Muscle of leg (tissue), 16 donors: ENCODE measurements at places on chromosomes 3 and 15.
A peak's percentile ranks its signal among the peaks of the same experiment; 100 is the strongest.

- no peak overlapping the region for H3K4me3 ChIP-seq
- H3K27me3 ChIP-seq: no peaks in the 10 kb centered on the region
- no peak for DNase-seq
These were observed 125.7 kb downstream of the PDZRN3 start for GRCh38 chr3:73498764-73499622.

DNA sequence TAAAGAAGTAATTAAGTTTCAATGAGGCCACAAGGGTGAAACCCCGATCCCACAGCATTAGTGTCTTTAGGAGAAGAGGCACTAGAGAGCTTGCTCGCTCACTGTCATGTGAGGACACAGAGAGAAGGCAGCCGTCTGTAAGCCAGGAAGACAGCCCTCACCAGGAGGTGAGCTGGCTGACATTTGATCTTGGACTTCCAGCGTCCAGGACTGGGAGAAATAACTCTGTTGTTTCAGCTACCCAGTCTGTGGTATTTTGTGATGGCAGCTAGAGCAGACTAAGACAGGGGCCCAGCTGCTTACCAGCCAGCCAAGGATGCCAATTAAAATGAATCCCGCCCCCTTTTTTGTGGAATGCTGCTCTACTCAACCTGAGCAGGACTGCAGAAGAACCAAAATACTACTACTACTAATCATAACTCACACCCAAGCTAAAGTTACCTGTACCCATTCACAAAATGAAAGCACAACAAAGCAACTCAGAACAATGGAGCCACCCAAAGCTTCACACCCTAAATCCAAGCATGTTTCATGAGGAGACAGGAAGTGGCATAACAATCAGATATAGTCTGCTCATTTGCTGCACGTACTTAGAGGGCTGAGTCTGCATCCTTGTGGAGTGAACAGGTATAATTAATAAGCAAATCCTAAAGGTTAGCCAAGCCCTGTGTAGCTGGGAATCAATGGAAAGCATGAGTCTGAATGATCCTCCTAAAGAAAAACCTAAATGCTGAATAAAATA, 35.6 kb upstream of the RHCG start:
- no peak overlapping the region for H3K27ac ChIP-seq
- no peak overlapping the region for H3K4me3 ChIP-seq
- no peaks in the 10 kb centered on the region for H3K27me3 ChIP-seq
- H3K4me1 ChIP-seq: no peaks in the 10 kb centered on the region

DNA sequence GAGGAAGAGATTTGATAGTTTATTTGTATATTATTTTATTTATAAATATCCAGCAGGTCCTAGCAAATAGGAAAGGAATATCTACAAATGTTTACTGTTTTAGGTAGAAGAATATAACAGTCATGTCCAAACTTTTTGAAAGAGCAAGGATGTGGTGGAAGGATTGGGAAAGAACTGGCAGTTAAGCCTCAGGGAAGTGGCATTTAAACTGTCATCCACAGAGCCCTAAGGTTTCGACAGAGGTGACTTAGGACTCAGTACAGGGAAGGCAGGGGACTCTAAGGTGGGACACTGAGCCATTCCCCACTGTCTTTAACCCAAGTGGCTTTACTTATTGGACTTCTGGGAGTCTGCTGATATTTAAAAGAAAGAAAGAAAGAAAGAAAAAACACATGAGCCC, 11.8 kb upstream of the TMEM87A start:
- H3K4me3 ChIP-seq: no peak overlapping the region
- H3K4me1 ChIP-seq: no peaks in the 10 kb centered on the region
- no peaks in the 10 kb centered on the region for H3K27me3 ChIP-seq
- DNase-seq: no peak

GRCh38 chr15:36458411-36458810, 121.0 kb upstream of the CDIN1 start:
- no peak overlapping the region for H3K27ac ChIP-seq
- H3K4me1 ChIP-seq: no peaks in the 10 kb centered on the region
- no peaks in the 10 kb centered on the region for H3K27me3 ChIP-seq
- no peaks in the 10 kb centered on the region for H3K36me3 ChIP-seq
- DNase-seq: peak; percentile 10

- H3K36me3 ChIP-seq: no peaks in the 10 kb centered on the region
- H3K4me1 ChIP-seq: peaks cover 24% of the 10 kb centered on the region
- peak; percentile 42 for DNase-seq
- H3K27ac ChIP-seq: peak overlapping the region; percentile 49
- H3K4me3 ChIP-seq: no peak overlapping the region
- H3K27me3 ChIP-seq: no peaks in the 10 kb centered on the region
These were observed 159.0 kb upstream of the TSC22D2 start for GRCh38 chr3:150248888-150249681.

DNA sequence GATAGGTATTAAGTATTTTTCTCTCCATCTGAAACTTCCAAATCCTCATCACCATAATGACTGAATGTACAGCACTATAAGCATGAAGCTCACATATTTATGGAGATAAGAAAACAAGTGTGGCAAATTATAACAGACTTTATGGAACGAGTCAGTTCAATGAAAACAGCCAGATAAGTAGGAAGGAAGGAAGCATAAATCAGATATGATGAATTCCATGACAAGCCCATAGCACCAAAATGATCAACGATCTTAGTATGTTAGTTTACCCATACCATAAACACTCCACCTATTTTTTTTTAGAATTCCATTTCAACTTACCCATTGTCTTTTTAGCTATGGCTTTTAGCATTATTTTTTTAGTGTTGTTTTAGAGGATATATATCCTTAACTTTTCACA, 169.5 kb downstream of the TNIK start:
- H3K4me1 ChIP-seq: peaks cover 6% of the 10 kb centered on the region
- H3K27ac ChIP-seq: no peak overlapping the region
- DNase-seq: no peak
- no peaks in the 10 kb centered on the region for H3K27me3 ChIP-seq
- H3K4me3 ChIP-seq: no peak overlapping the region
- H3K36me3 ChIP-seq: no peaks in the 10 kb centered on the region

DNA sequence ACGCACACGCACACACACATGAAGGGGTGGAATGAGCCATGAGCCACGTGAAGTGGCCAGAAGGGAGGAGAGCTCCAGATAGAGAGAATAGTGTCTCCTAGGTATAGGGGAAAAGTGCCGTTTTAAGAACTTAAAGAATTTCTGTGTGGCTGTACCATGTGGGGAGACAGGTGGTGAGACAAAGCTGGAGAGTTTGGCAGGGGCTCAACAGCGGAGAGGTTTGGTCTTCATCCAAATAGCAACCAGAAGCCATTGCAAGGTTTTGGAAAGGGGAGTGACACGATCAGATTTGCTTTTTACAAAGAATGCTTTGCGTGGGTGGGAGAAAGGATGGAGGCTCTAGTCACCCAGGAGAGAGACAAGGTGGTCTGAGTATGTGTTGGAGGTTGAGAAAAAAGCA, 146.0 kb downstream of the IL20RB start:
- peaks cover 13% of the 10 kb centered on the region for H3K4me1 ChIP-seq
- no peak overlapping the region for H3K4me3 ChIP-seq
- peak; percentile 19 for DNase-seq
- no peaks in the 10 kb centered on the region for H3K27me3 ChIP-seq

DNA sequence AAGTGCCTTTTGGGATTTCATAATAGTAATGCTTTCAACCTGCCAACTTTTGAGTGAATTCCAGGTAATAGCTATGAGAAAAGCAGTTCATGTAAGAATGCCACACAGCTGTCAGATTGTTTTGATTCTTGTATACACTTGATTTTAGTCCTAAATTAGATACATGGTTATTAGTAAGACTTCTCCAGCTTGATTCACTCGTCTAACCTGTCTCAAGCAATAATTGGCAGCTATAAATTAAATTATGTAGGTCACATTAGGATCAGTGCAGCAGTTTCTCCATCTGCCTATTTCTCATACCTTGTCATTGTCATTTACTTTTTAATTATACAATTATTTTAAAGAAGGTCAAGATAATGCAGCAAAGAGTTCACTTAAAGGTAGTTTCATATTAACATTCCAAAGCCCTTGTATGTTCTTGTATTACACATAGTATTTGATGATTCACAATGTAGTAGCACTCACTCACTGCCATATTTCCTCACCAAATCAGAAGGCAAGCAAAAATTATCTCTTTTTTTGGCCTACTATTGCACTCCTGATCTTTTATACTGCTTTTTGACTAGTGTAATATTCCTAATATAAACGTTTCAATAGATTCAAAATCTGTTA, 10.9 kb upstream of the CRYBG3 start:
- no peak for DNase-seq
- H3K27ac ChIP-seq: no peak overlapping the region
- no peaks in the 10 kb centered on the region for H3K36me3 ChIP-seq
- H3K4me3 ChIP-seq: no peak overlapping the region
- H3K4me1 ChIP-seq: no peaks in the 10 kb centered on the region
- H3K27me3 ChIP-seq: no peaks in the 10 kb centered on the region

GRCh38 chr15:50594311-50594710, 47.8 kb upstream of the USP50 start:
- no peak overlapping the region for H3K27ac ChIP-seq
- H3K27me3 ChIP-seq: no peaks in the 10 kb centered on the region
- H3K36me3 ChIP-seq: peaks cover 35% of the 10 kb centered on the region
- H3K4me3 ChIP-seq: no peak overlapping the region
- H3K4me1 ChIP-seq: no peaks in the 10 kb centered on the region

- no peak overlapping the region for H3K4me3 ChIP-seq
- no peak for DNase-seq
- H3K36me3 ChIP-seq: peaks cover 6% of the 10 kb centered on the region
- peaks cover 2% of the 10 kb centered on the region for H3K27me3 ChIP-seq
- H3K27ac ChIP-seq: no peak overlapping the region
- peaks cover 67% of the 10 kb centered on the region for H3K4me1 ChIP-seq
These were observed 127.8 kb downstream of the EEFSEC start for GRCh38 chr3:128281056-128281455.

DNA sequence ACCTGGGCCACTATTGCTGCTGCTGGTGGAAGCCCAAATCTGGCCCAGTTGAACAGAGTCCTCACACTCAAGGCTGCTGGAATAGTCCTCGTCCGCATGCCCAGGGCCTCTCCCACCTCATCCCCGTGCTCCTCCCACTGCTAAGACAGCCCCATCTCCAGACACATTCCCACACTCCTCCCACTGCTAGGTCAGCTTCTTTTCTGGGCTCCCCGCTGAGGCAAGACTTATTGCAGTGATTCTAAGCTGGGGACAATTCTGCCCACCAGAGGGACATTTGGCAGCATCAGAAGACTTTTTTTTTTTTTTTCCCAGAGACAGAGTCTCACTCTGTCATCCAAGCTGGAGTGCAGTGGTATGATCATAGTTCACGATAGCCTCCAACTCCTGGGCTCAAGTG, 35.1 kb downstream of the POC1A start:
- no peaks in the 10 kb centered on the region for H3K27me3 ChIP-seq
- no peak overlapping the region for H3K27ac ChIP-seq
- no peak overlapping the region for H3K4me3 ChIP-seq
- peaks cover 31% of the 10 kb centered on the region for H3K4me1 ChIP-seq

GRCh38 chr3:11273891-11274291, 1.7 kb downstream of the ATG7 start:
- H3K27ac ChIP-seq: peak overlapping the region; percentile 55
- peaks cover 18% of the 10 kb centered on the region for H3K36me3 ChIP-seq
- peak; percentile 81 for DNase-seq
- H3K27me3 ChIP-seq: no peaks in the 10 kb centered on the region
- peaks cover 8% of the 10 kb centered on the region for H3K4me1 ChIP-seq

GRCh38 chr3:38085943-38086324, 46.9 kb downstream of the DLEC1 start:
- DNase-seq: no peak
- no peak overlapping the region for H3K27ac ChIP-seq
- H3K4me3 ChIP-seq: no peak overlapping the region
- H3K36me3 ChIP-seq: no peaks in the 10 kb centered on the region
- no peaks in the 10 kb centered on the region for H3K4me1 ChIP-seq

DNA sequence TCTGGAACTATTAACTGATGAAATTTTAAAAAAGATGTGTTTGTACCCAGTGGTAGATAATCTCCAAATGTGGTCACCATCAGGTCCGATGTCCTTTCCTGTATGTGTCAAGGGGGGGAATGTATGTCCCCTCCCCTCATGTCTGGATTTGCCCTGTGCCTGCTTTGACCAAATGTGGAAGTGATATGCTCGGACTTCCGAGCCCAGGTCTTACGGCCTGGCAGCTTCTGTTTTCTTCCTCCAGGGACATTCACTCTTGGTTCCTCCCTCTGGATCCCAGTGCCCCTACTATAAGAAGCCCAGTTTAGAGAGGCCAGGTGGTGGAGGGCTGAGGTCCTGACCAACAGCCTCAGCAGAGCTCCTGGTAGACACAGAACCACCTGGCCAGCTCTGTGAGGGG, 75.5 kb downstream of the CCR1 start:
- no peak overlapping the region for H3K27ac ChIP-seq
- no peak for DNase-seq
- H3K4me3 ChIP-seq: no peak overlapping the region
- H3K36me3 ChIP-seq: no peaks in the 10 kb centered on the region
- no peaks in the 10 kb centered on the region for H3K4me1 ChIP-seq
- H3K27me3 ChIP-seq: peaks cover 2% of the 10 kb centered on the region

- peaks cover 13% of the 10 kb centered on the region for H3K36me3 ChIP-seq
- H3K4me3 ChIP-seq: no peak overlapping the region
- H3K27ac ChIP-seq: no peak overlapping the region
- no peaks in the 10 kb centered on the region for H3K27me3 ChIP-seq
These were observed 17.3 kb downstream of the HDAC11 start for GRCh38 chr3:13497386-13497785.

GRCh38 chr3:178712247-178712646, 176.0 kb downstream of the KCNMB2 start:
- H3K4me1 ChIP-seq: peaks cover 22% of the 10 kb centered on the region
- no peak overlapping the region for H3K4me3 ChIP-seq
- no peak for DNase-seq
- no peaks in the 10 kb centered on the region for H3K27me3 ChIP-seq
- H3K36me3 ChIP-seq: no peaks in the 10 kb centered on the region

DNA sequence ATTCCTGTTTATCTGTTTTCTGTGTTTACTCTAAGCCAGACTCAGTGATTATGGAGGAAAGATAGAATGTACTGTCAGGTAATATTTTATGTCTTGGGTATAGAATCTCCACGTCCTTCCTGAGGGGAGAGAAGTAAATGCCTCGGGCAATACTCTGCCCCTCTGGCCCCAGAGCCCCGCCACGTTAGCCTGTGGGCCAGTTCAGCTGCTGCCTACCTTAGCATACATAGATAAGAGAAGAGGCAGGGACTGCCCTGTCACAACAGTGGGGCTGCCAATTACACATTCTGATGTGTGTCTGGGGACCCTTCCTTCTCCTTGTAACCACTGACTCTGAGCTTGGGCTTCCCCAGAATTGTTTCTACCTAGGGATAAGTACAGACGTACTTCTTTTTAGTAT, 347.7 kb upstream of the ATP11B start:
- H3K27me3 ChIP-seq: no peaks in the 10 kb centered on the region
- H3K36me3 ChIP-seq: no peaks in the 10 kb centered on the region
- DNase-seq: no peak
- H3K27ac ChIP-seq: no peak overlapping the region
- no peak overlapping the region for H3K4me3 ChIP-seq

- no peak overlapping the region for H3K4me3 ChIP-seq
- peaks cover 57% of the 10 kb centered on the region for H3K4me1 ChIP-seq
- H3K36me3 ChIP-seq: no peaks in the 10 kb centered on the region
- peak overlapping the region; percentile 84 for H3K27ac ChIP-seq
- peak; percentile 96 for DNase-seq
- H3K27me3 ChIP-seq: no peaks in the 10 kb centered on the region
These were observed 192.9 kb downstream of the ADAMTSL3 start for GRCh38 chr15:83846847-83847246.

GRCh38 chr3:38401246-38401962, 52.3 kb upstream of the ACVR2B start:
- no peak overlapping the region for H3K4me3 ChIP-seq
- no peak overlapping the region for H3K27ac ChIP-seq
- peaks cover 40% of the 10 kb centered on the region for H3K36me3 ChIP-seq
